ENCODE measurements at places on chromosomes 2 and 18.

GRCh38 chr18:9661564-9661963, 46.5 kb upstream of the RAB31 start:
- DNase-seq = no peak

- no peak for DNase-seq
These were observed 104.7 kb downstream of the TNS1 start for GRCh38 chr2:217897816-217898806.

GRCh38 chr2:15142069-15142689, 419.0 kb downstream of the NBAS start:
- DNase-seq = peak; percentile 67

- no peak for DNase-seq
These were observed 896.2 kb downstream of the CCDC85A start for GRCh38 chr2:57080035-57080434.

DNA sequence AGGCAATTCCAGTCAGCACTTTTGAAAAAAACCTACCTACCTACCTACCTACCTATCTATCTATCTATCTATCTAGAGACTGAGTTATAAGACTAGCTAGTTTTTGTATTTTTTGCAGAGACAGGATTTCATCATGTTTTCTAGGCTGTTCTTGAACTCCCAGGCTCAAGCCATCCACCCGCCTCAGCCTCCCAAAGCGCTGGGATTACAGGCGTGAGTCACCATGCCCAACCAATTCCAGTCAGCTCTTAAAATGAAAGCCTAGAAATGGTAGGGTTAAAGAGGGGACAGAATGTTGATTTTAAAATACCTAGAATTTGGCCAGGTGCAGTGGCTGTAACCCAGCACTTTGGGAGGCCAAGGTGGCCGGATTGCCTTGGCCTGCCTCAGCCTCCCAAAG, 19.1 kb downstream of the MSH2 start:
- DNase-seq = no peak

DNA sequence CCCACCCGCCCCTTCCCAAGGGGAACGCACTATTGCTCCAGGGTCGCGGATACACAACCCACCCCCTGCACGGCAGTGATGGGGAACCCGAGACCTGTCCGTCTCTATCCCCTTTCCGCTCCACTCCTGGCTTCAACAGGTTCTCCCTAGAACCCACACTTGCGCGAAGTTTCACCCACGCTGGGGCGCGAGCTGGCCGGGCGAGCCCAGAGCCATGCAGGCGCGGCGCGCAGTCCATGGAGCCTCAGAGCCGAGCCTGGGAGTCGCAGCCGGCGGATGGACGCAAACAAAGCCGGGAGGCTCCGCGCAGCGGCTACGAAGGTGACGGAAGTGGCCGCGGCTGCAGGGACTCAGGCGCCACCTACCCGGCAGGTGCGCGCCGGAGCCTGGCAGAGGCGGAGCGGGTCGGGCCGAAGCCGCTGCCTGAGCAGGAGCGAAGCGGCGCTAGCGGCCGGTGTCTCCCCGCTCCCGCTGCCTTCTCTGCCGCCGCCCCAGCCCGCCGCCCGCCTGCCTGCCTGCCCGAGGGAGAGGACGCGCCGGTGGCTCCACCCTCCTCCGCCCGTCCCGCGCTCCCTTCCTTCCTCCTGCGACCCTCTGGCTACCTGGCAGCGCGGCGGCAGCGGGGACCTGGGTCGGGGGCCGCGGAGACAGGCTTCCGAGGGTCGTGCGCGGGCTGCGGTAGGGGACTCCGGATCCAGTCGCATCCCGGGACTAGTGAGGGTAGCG, 14.0 kb downstream of the ALPG start:
- DNase-seq = no peak

DNA sequence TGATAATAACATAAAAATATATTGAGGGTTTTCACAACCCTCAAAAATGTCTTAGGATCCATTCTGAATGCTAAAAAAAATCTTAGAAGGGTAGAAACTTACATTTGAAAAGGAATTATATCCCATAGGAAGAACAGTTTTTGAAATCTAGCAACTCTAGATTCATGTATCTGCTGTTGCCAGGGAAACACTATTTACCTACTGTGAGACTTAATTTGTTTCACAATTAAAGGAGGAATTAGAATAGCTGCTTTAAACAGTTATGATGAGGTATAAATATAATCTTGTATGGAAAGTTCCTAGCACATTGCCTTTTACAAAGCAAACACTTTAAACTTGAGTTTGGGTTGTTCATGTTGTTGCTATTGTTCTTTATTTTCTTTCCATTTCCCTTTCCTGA, 988.2 kb downstream of the SUCLG1 start:
- no peak for DNase-seq
